ENCODE measurements at places on chromosomes 7 and 10.

DNA sequence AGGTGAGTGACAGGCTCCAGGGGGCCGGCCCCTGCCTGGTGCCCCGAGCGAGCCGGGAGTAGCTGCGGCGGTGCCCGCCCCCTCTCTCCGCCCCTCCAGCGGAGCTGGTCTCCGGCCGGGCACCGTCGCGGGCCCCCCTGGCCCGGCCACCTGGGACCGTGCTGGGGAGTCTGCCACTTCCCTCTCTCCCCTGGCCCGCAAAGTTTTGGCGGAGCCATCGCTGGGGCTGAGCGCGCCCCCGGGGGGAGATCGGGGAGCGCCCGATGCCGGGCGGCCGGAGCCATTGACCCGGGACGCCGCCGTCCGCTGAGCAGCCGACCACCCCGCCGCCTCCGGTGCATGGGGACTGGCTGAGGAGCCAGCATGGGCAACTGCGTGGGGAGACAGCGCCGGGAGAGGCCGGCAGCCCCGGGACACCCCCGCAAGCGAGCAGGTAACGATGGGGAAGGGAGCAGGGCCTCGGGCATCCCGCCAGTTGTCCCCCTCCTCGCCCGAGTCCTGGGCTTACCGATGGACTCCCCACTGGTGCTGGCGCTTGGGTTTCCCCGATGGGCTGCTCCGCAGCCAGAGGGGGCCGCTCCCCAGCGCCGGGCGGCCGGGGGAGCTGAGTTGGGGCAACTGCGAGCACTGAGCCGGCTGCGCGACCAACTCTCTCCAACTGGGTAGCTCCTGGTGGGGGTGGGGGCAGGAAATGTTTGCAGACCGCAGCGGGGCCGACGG, at the start of gene UBTD1:
Gene UBTD1, plus strand, starts transcription at position 84 of the 720 bp plus-strand sequence. Its CDS starts 280 bp downstream, at position 364.
- no peak for DNase-seq

- no peak for DNase-seq
These were observed 43.1 kb upstream of the DDC start for GRCh38 chr7:50608196-50608906.

GRCh38 chr7:27116031-27116961, 13.8 kb upstream of the HOXA2 start:
- DNase-seq = no peak

DNA sequence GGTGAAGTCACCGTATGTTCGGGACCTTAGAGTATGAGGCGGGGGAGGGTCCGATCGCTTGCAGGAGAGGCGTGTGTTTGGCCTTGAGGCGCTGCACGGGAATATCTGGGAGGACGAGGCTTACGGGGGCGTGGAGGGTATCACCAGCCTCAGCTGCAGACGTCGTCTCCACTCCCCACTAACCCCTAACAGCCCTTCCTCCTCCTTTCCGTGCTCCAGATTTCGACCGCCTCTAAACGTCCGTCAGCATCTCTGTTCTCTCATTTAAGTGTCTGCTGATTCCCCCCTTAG, 23.5 kb upstream of the ZNF12 start:
- no peak for DNase-seq

GRCh38 chr7:156222151-156222550, 409.9 kb upstream of the SHH start:
- DNase-seq = no peak

GRCh38 chr7:105830405-105831301, 45.7 kb downstream of the ATXN7L1 start:
- no peak for DNase-seq

DNA sequence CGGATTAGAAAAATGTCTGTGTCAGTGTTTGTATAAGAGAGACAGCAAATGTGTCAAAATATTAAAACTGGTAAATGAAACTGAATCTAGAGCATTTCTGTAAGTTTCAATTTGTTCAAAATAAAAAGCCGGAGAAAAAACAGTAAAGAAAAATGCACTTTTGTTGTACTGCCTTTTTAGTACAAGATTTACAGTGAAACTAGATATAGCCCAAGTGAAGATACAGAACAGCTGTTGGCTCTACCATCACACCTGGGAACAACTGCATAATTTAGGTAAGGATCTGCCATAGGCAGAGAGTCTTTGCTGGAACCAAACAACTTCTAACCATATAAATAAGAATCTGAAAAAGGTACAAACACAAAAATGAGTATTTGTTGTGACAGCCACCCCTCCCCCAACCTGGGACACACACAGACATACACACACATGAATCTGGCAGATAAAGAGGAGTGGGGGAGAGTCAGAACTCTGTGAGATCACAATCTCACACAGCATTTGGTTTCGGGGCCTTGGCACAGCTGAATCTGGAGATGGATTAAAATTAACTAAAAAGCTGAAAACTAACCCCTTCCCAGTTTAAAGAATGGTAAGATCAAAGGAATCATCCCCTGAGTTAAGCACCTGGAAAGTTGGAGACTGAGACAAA, 54.8 kb downstream of the DPY19L1 start:
- DNase-seq = no peak

DNA sequence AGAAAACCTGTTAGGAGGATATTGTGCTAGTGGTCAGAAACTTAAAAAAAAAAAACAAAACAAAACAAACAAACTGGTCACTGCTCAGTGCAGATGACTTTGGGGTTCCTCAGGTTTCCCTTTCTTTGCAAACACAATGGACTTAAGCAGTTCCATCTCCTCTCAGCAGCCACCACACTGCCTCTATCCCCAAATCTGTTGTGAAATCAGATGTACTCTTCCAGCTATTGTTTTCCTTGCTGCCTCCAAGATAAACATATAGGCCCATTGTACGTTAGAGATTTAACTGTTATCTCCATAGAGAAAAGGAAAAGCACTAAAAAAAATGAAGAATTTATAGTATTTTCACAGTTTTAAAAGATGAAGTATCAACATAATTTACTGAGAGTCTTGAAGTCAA, 147.1 kb downstream of the MPP7 start:
- DNase-seq = no peak

DNA sequence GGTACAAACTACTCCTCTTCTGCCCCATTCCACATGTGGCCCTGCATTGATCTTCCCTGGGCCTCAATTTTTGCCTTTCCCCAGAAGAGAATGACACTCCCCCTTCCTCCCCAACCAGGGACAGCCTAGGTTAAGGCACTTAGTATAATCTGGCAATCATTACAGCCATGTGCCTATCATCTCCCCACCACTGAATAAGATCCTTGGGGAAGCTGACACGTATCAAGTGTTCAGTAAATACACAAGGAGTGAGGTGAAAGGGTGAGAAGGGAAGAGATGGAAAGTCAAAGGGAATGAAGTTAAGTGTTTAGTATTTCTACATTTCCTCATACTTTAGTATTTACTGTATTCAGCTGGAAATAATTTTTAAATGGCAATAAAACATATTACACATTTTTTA, 31.9 kb downstream of the FBXW4 start:
- no peak for DNase-seq

DNA sequence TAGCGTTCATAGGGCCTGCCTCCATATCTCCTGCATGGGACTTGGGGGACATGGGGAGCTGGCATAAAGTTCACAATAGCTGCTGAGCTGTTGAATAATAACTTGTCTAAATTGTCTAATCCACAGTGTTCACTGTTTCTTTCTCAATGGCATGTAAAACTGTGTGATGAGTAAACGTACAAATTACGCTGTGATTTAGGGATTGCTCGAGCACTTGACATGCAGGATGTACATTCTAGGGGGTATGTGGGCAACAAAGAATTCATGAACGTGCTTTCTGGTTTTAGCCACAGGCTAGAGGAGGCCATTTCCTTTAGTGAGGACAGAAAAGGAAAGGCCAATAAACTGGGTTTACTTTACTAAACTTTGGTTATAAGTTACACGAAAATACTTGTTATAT, 534.2 kb upstream of the ZWINT start:
- DNase-seq = no peak

GRCh38 chr7:29113384-29114102, 32.8 kb downstream of the CPVL start:
- DNase-seq = no peak

- DNase-seq = no peak
These were observed 6.0 kb upstream of the ZNRF2 start for GRCh38 chr7:30278376-30278775.

GRCh38 chr10:47285381-47286115, 14.4 kb upstream of the GDF10 start:
- DNase-seq = no peak

- no peak for DNase-seq
These were observed 139.8 kb upstream of the CDK13 start for GRCh38 chr7:39810204-39810642.

GRCh38 chr10:127536972-127537760, 11.9 kb upstream of the NPS start:
- no peak for DNase-seq

- DNase-seq = no peak
These were observed 21.3 kb downstream of the CYP2W1 start for GRCh38 chr7:1004018-1004852.

DNA sequence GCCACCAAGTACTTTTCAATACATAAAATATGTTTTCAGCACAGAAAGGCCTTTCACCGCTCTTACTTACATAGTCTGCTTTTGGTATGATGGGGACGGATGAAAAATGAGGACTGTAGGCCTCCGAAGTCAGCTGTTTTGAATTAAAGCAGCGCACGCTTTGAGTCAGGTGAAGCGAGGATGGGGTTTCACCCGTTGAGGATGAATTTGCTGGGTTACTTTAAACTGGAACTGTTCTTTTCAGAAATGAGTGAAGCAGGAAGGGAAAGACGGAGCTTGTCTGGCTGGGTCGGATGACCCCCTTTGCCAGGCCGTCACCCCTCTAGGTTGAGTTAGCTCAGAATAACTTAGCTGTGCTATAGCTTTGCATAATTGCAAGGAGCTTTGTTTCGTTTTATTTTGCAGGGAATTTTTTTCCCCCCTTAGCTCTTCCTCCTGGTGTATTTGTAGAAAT, 40.0 kb downstream of the CUX1 start:
- DNase-seq = no peak

- no peak for DNase-seq
These were observed 26.8 kb upstream of the C7orf33 start for GRCh38 chr7:148563583-148564274.

GRCh38 chr10:85642082-85642420, 724.5 kb downstream of the GRID1 start:
- no peak for DNase-seq

DNA sequence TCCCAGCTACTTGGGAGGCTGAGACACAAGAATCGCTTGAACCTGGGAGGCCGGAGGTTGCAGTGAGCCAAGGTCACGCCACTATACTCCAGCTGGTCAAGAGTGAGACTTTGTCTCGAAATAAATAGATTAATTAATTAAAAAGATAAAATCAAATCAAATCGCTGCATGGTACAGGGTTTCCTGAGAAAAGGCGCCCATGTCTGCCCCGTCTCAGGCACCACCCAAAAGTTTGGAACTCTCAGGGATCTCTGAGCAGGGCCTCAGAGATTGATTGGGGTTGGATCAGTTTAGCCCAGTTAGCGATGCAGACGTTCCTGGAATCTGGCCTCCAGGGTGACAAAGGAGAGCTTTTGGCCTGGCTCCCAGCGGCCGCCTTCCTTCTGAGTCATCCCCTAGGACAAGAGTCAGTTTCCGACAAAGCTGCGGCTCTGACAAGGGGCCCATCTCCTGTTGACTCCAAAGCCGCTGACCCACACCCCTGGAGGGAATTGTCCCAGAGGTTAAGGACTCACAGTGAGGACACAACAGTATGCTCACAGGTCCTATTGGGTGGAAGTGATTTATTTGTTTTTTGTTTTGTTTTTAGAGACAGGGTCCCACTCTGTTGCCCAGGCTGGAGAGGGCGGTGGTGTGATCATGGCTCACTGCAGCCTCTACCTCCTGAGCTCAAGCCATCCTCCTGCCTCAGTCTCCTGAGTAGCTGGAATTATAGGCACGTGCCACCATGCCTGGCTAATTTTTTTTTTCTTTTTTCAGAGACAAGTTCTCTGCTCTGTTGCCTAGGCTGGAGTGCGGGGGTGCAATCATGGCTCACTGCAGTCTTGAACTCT, 6.8 kb downstream of the ORAI2 start:
- no peak for DNase-seq

DNA sequence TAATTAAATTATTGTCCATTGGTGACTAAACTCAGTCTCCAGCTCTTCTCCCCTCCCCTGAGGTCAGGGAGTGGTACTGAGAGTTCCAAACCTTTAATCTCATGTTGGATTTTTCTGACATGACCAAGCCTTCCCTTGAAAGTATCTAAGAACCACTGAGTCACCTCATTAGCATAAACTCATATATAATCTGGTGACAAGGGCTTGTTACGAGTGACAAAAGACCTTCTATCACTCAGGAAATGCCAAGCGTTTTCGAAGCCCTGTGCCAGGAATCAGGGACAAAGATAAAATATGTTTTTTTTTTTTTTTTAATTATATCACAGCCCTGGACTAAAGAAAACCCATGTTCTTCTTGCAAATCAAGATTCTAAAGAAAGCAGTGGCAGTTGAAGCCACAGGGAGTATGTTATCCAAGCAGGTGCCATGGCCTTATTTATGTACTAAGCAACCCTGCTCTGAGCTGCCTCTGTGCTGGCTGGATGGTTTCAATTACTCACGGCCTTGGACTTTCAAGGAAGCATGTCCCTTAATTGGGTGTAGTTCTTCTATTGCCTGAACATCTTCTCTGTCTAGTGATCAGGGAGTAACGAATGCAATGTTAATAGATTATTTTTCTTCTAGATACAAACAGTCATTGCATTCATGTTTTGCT, 169.0 kb upstream of the PRKCQ start:
- DNase-seq = no peak

DNA sequence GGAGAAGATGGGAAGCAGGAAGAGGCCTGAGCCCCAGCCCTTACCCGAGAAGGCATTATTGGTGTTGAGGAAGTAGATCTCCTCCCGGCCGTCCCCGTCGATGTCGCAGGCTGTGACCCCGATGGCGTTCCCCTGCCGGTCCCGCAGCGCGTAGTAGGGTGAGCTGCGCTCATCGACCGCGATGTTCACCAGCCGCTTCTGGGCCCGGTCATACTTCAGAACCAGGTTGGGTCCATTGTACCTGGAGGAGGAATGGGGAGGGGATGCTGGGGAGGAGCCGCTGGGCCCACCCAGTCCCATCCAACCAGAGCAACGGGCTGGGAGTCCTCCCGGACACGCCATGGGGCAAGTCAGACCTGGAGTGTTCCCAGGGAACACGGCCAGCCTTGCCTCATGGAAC, 86.5 kb downstream of the GOLGA7B start:
- no peak for DNase-seq

- peak; percentile 62 for DNase-seq
These were observed 552 bp downstream of the IL15RA start for GRCh38 chr10:5976512-5977470.

DNA sequence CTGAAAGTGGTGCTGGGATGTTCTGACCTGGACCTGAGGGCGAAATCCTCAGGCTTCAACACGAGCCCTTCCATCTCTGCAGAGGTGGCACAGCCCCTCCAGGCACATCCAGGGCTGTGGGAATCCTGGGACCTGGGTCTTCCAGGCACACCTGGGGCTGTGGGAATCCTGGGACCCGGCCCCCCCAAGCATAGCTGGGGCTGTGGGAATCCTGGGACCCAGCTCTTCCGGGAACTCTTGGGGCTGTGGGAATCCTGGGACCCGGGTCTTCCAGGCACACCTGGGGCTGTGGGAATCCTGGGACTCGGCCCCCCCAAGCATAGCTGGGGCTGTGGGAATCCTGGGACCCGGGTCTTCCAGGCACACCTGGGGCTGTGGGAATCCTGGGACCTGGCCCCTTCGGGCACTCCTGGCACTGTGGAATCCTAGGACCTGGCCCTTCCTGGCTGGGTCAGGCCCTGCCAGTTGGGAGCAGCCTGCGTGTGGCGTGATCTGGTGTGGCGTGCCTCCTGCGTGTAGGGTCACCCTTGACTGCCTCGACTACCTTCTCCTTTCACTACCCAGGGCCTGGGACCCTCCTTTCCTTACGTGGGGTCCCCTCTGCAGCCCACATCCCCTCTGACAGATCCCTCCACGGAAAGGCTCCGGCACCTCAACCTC, 124.0 kb downstream of the WDR37 start:
- no peak for DNase-seq

All from pancreas (tissue), 10 donors.